ENCODE measurements at places on chromosomes 11 and 22.

DNA sequence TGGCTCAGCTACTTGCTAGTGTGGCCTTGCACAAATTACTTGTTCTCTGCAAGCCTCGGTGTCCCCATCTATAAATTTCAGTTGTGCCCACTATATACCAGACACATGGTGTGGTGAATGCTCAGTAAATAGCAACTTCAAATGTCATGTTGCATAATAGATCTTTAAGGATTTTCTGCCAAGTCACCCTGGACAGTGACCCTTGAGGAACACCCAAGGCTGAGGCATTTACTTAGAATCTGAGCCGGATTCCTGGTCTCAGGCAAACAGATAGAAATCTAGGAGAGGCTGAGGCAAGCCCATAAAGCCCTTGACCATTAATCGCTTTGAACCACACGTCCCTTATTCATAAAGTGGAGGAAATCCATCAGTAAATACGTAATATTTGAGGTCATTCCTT is 9.7 kb downstream of the TEAD1 start:
- peak; percentile 47 for DNase-seq

GRCh38 chr22:45991098-45991497 is 14.1 kb upstream of the WNT7B start:
- no peak for DNase-seq

GRCh38 chr11:106276859-106277436 is 199.5 kb downstream of the AASDHPPT start:
- DNase-seq, result no peak

- no peak for DNase-seq
Measured at GRCh38 chr11:112185883-112186282, 10.6 kb downstream of the BCO2 start.

GRCh38 chr11:134146598-134146997 is 77.2 kb downstream of the NCAPD3 start:
- DNase-seq, result no peak

DNA sequence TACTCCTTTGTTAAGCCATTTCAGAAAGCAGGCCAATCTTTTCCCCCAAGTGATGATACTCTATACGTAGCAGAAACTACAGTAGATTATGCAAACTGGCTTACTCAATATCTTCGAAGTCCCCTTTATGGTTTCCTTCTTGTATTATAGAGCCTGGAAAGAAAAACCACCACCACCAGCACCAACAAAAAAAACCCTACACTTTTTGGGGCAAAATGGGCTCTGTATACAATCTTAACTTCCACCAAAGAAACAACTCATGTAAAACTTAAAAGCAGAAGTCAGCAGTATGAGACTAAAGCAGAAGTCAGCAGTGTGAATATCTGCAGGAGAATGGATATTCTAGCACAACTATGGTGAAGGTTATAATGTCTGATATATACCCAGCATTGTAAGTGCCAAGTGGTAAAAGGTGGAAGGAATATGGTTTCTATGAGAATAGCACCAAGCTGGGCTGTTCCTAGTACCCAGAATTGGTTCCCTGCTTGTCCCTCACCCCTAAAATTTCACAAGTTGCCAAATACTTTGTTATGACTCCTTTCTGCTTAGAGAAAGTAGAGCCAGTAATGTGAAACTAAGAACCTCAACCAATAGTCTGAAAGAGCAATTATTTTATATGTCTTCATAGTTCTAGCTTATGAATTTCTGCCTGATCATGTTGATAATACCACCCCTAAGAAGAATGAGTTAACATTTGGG is 252.1 kb downstream of the SBF2 start:
- DNase-seq, result no peak

DNA sequence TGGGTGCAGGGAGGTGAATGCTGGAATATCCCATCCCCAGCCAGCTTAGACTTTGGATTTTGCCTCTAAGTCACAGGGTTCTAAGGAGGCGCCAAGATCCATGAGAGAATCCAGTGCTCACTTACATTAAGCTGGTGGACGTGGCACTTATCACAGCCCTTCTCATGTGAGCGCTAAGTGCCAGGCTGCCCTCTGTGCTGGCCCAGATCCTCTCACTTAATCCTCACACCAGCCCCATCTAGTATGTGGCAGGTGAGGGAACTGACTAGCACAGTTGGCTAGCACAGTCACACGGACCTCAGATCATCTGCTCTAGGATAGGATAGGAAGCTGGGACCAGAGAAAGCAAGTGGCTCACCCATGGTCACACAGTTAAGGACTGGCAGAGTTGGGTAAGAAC is 3.6 kb downstream of the HMOX1 start:
- no peak for DNase-seq

DNA sequence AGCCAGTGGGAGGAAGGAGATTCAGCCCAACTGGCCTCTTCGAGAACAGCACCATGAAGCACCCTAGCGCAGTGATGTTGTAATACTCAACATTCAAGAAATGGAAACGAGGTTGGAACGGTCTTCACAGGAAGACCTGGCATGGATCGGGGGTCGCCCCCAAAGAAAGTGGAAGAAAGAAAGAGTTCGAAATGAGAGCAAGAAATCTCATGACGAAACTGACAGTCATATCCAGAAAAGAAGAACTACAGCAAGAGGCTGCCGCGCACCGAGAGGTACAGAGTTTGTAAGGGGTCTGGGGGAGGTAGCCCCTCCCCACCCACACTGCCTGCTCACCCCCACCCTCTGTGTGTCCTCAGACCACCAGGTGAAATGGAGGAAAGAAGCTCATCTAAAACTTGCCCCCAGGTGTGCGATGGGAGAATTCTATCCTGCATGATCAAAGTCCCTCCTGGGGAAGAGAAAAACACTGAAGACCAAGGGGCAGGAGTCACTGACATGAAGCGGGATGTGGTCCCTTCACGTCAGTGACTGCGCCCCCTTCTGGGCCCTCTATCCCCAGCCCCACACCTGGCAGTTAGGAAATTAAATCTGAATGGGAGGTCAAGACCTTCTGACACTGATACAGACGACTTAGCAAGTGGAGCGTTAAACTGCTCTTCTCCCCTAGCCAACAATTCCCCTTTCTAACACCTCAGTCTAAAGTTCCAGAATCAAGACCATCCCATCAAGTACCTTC is 52.9 kb upstream of the SPATA19 start:
- no peak for DNase-seq

GRCh38 chr11:83057721-83058120 is 14.0 kb downstream of the RAB30 start:
- no peak for DNase-seq

GRCh38 chr11:76889411-76889975 is 28.8 kb downstream of the ACER3 start:
- no peak for DNase-seq

DNA sequence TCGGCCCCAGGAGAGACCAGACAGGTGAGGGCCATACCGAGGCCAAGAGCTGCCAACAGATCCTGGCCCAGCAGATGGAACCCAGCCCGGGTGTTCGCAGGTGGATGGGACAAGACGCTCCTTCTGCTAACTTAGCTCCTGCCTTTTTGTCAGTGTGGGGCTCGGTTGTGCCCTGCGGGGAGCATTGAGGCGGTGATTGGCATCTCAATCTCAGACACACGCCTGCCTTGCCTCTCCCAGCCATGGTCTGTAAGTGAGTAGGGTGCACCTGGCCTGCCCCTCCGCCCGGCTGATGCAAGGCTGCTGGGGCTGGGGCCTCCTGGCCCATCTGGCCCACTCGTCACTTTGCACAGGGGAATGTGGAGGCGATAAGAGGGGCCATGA is 350.1 kb downstream of the TBC1D22A start:
- no peak for DNase-seq

DNA sequence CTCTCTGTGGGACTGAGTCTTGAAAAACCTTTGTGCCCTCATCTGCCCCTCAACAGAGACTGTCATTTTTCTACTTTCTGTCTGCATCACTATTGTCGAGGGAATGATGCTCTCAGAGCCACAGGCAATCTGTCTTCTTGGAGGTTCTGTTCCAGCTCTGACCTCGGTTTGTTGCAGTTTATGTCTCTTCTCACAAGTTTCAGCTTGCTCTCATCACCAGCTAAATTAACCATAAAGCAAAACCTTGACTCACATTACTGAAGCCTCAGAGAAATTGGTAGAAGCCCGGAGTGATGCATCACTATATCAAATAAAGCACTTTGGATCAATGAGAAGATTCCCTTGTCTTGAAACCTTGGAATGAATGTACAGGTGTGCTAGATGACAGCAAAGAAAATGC is 60.6 kb upstream of the BLID start:
- DNase-seq, result no peak

DNA sequence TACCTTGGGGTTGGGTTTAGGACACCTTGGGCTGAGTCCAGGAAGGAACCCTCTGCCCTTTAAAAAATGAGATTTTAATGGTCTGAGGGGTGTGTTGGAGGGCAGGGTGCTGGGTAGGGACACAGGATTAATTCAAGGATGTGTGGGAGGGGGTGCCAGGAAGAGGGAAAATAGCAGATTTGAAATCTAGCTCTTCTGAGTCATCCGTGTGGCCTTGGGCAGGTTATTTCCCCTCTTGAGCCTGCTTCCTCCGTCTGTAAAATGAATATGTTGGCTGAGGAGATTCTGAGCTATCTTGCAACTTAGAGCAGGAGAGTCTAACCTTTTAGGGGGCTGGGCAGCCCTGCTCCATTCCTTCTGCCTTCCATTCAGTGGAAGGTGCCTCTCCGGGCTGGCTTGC is 3.0 kb downstream of the TSPAN18 start:
- DNase-seq, result no peak

DNA sequence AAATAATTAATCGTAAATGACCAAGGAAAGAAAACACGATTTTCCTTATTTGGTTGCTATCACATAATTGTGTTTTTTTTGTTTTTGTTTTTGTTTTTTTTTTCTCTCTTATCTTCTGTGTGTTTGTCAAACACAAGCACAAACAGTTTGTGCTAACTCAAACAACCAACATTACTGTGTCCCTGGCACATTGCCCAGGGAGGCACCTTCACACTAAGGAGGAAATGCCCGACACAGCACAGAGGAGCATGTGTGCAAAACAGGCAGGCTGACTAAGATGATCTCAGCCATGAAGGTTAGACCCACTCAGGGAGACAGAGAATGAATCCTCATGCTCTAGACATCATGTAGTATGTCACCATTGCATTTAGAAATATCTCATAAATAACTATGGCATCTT is 130.1 kb downstream of the SOX6 start:
- DNase-seq, result peak; percentile 3

DNA sequence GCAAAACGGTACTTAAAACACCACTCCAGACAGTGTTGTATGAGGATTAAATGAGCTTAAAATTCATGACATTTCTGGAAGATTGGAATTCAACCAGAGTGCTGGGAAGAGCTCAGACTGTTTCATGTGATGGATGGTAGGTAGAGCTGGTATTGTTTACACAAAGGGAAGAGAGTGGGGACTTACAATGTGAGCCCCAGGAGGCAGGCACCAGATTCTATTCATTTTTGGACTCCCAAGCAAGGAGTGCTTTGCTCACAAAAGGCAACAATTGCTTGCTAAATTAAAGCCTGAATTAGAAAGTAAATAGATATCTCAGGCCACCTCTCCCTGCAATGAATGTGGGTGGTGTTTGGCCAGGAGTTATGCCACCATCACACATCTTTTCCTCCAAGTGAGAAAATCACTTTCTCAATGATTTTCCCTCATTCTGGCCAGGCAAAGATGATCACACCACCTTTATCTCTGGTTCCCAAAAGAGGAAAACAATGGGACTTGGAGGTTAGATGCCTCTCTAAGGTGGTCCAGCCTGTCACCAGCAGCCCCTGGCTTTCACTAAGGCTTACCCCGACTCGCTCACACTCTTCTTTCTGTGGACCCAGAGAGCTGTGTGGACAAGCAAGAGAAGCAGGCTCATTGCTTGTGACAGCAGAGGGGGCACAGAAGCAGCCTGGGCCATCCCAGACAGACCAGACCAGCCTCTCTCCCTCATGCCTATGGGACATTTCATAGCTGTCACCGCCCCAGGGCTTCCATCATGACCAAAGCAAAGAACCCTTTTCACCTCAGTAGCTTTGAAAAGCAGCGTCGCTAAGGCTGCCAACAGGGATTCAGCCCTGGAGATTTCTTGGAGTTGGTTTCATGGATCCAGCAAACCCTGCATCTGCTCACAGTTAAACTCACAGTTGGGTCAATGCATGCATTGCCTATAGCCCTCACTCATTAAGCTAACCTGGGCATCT is 63.5 kb upstream of the DRD2 start:
- no peak for DNase-seq

GRCh38 chr11:100816823-100817222 is 129.7 kb downstream of the ARHGAP42 start:
- no peak for DNase-seq

- no peak for DNase-seq
Measured at GRCh38 chr11:114256967-114257286, 39.3 kb upstream of the NNMT start.

DNA sequence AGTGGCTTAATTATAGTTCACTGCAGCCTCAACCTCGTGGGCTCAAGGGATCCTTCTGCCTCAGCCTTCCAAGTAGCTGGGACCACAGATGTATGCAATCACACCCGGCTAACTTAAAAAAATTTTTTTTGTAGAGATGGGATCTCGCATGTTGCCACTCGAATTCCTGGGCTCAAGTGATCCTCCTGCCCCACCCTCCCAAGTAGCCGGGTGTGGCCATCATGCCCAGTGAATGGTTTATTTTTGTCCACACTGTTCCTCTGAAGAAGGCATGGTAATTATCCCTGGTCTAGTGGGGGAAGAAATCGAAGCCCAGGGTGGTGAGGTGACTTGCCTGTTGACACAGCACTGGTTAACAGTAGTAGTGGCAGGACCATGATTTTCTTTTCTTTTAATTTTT is 1.9 kb downstream of the SAC3D1 start:
- no peak for DNase-seq
